ENCODE measurements at places on chromosomes 3 and 15.
A peak's percentile ranks its signal among the peaks of the same experiment; 100 is the strongest.

DNA sequence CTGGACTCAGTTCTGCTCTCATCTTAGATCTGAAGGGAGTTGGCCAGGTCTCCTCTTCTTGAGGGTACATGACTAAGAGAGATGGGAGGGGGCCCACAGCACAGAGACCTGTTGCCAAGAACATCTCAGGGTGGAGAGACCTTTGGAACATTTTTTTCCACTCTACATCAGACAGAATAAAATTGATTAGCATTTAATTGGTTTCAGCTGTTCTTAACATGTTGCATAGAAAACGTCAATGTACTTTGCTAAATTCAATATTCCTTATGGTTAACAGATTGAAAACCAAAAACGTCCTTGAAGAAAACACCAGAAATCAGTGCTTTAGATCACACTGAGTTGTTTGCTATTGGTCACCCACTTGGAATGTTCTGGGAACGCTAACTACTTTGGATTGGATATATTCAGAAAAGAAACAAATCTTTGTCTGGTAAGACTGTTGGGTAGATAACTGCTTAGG lies 36.4 kb upstream of the FSTL1 start:
- DNase-seq: no peak

- no peak for DNase-seq
Observed at GRCh38 chr15:79167776-79168175, 77.2 kb upstream of the RASGRF1 start.

DNA sequence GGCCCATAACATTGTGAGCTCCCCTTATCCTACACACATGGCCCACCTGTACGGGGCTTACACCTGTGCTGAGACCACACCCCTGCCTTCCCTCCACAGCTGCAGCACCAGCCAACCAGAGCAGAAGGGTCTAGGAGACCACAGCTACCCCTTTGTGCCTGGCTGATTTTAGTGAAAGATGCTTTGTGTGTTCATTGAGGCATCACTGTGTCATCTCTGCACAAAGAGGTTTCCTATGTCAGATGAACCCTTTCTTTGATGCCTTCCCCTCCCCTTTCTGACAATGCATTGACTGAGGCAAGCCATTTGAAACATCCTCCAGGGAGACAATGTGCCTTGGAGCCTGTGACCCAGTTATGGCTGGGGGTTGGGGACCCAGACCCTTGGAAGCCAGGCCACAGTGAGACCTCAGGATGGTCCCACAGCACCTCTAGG lies 54.9 kb upstream of the SLC7A14 start:
- no peak for DNase-seq

DNA sequence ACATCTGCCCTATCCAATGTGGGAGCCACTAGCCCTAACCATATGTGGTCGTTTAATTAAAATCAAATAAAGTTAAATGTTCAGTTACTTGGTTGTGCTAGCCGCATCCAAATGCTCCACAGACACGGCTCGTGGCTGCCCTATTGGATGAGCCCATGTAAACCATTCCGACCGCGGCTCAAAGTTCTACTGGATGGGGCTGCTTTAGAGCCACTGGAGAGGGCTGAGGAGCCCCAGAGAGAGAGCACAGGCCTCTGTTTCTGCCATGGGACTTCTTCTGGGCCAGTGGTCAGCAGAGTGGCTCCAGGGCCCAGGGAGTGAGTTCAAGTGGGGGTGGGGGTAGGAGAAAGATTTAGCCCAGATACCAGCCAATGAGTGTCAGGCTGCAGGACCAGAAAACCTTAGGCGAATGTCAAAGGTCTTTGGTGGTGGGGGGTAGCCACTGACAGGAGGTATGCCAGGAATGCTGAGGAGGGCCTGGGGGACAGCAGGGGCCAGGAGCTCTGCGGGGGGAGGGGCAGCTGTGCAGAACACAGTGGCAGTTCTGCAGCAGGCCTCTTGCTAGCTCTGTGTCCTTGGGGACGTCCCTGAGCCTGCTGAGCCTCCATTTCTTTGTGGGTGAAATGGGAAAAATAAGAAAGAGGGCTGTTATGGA lies 30.1 kb downstream of the SPSB4 start:
- no peak for DNase-seq

DNA sequence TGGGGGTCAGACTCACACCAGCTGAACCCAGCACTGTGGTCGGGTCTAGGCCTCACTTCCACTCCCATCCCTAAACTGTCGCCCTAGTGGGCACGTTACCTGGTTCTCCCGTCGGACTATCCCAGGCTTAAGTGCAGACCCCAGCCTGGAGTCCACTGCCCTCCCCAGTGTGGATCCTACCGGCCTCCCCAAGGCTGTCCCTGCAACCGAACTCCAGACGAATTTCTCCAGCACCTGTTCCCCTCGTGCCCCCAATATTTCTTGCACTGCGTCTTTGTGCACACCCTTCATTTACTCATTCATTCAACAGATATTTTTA lies 26.5 kb downstream of the SLC41A3 start:
- DNase-seq: no peak

- DNase-seq: no peak
Observed at GRCh38 chr3:46565077-46565476, 1.0 kb downstream of the LRRC2 start.

- DNase-seq: no peak
Observed at GRCh38 chr3:42061713-42062380, 29.3 kb upstream of the TRAK1 start.

DNA sequence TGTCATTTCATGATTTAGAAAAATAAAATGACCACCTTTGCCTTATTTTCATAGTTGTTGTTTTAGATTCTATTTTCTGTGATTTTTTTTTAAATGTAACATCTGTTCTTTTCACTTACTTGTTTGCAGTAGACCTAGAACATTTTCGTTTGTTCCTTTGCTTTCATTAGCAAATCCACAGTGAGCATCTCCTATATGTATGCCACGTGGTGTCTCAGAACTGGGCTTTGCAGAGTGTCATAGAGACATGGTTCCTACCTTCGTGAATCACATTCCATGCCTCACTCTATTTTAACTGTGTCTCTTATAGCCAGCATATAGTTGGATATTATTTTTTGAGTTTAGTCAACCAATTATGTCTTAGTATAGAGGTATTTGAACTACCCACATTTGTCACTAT lies 118.2 kb downstream of the KLF13 start:
- no peak for DNase-seq

GRCh38 chr3:27629366-27629765 lies 92.8 kb downstream of the EOMES start:
- no peak for DNase-seq

DNA sequence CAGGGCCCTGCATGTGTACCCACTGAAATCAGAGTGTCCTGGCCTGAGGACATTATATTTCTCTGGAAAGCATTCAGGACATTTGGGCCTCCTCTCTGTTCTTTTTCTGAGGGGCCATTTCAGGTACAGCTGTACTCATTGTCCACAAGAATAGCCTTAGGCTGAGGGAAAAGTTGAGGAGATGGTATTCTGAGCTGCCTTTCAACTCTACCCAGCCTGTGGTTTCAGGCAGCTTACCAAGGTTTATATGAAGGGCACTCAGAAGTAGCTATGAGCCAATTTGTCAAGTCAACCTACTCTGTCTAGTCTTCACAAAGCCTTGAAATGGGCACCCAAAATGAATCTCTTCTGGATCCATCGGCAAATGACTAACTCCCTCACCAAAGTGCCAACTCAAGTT lies 9.4 kb downstream of the ATP13A4 start:
- no peak for DNase-seq

DNA sequence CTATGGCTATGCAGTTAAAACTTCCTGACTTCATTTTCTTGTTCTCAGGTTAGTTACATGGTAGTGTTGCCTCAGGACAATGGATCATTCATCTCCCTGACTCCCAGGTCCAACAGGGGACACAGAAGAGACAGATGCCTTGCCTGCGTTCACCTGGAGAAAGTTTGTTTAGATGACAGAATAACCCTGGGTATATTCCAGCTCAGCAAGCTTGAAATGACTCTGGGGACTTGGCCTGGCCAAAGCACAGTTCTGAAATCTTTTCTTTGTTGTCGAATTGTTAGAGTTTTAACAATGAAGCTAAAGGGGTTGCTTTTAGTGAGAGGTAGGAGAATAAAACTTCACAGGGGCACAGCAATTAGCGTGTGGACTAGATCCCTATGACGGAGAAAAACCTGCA lies 206.1 kb downstream of the PDZRN3 start:
- no peak for DNase-seq

- no peak for DNase-seq
Observed at GRCh38 chr3:120470870-120471269, 20.1 kb upstream of the FSTL1 start.

DNA sequence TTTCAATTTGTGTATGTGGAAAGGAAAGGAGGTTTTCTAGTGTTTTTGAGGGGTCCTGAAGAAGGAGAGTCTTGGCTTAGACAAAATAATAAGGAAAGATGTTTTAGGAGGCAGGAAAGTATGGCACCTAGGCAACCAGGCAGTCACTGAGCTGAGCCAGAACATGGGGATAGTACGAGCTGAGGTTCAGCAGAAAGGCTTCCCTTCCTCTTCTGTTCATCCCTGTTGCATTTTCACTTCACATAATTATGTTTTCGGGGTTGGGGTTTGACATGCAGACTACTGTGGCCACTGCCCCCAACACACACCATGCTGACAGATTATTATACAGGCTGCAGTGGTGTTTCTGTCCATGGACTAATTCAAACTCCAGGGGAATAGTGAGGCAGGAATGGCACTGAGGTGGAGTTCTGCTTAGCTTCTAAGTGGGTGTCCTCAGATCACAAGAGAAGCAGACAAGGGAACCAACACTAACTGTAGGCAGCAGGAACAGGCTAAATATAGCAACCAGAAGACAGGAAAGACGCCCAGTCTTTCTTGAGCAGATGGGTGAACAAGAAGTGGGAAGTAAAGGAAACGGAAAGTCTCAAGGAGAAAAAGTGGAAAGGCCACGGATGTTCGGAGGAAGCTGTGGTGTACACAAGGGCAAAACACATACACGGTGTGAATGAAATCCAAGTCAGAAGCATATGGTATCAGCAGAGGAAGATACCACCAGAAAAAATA lies 305.8 kb downstream of the PLCL2 start:
- DNase-seq: no peak

- DNase-seq: no peak
Observed at GRCh38 chr3:196636369-196637349, 2.8 kb upstream of the NRROS start.

DNA sequence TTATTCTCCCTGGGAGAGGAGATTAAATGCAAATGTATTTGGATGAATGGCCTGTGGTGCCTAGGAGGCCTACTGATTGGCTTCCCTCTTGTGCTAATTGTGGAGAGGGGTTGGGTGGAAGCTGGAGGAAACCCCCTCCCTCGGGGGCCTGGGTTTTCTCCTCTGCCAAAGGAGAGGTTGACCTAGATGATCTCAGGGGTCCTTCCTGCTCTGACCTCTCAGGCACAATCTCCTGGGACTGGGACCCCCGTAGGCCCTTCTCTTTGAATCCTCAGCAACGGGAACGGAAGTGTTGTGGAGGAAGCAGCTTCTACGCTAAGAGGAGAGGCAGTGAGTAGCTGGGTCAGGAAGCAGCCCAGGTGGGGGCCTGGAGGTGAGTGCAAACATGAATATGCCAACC lies 40.5 kb upstream of the MAGEF1 start:
- no peak for DNase-seq

GRCh38 chr3:29914861-29915524 lies 634.1 kb downstream of the RBMS3 start:
- DNase-seq: no peak

GRCh38 chr15:77393471-77393840 lies 26.4 kb downstream of the PEAK1 start:
- DNase-seq: no peak

DNA sequence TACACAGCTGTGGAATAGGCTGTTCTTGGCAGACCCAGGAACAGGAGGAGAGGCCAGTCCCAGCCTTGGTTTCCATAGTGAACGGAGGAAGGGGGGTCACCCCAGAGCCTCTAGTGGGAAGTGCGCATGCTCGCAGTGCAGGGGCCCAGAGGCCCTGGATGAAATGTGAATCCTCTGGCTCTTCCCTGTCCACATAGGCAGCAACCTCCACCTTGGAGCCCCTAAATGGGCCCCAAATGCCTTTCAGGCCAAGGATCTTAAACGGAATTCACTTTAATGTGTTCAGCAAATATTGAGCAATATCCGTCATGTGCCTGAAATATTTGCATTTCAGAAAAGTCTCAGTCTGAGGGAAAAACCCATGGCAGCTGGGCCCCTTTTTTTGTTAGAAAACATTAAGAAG lies 3.3 kb upstream of the NDN start:
- DNase-seq: no peak

GRCh38 chr3:12518261-12519028 lies 26.9 kb downstream of the MKRN2OS start:
- DNase-seq: no peak

- no peak for DNase-seq
Observed at GRCh38 chr3:106825962-106826605, 551.2 kb upstream of the CCDC54 start.

- peak; percentile 34 for DNase-seq
Observed at GRCh38 chr15:74845208-74845568, 2.2 kb upstream of the ULK3 start.

- no peak for DNase-seq
Observed at GRCh38 chr15:52100807-52101442, 11.7 kb downstream of the BCL2L10 start.

DNA sequence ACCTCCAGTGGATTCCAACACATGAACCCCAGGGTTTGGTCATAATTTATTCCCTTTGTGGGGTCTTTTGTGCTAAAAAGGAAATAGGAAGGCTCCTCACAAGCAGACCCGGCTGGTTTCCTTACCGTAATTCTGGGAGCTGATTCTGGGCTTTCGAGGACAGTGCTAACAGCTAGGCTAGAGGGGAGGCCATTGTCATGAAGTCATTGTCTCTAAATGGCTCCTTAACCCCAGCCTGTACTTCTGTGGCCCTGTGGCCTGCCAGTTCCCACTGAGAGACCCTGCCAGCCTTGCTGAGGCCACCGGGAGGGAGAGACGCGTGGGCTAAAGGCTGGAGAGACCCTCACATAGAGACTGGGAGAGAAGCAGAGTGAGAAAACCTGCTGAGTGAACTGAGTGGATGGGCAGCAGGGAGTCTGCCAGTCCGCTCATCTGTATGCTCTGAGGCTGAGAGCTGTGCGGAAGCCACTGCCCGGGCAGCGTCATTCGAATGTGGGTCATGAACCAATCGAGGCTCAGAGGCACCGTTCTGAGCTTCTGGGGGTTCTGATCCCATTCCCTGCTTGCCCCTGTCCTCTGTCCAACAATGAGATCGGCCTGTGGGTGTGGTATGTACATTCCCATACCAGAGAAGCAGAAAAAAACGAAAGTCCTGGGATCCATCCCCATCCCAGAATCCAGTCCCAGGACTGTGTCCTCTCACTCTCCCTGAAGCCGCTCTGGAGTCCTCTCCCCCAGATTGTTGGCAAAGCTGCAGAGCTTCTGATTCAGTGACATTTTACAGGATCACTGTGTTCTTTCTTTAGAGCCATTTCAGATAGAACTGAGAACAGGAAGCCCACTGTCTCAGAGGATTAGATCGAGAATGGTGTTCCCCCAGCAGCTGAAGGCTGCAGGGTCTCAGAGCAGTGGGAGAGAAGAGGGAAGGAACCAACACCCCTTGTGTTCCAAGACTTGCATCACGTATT lies 21.3 kb upstream of the DGKG start:
- no peak for DNase-seq

DNA sequence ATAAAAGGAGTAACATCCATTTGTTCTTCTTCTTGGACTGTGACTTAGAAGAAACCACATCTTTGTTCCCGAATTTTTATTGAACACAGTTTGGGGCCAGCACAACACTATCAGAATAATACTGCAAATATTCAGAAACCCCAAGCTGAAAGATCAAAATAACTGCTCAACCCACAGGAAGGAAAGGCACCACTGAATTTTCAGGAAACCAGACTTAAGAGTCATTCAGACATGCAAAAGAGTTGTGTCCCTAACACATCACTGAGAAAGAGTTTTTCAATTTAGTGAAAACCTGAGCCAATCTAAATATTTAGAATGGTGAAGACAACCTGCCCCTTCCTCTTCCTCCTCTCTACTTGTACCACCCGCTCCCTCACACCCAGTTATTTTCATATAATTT lies 295.0 kb upstream of the RORA start:
- no peak for DNase-seq
